ENCODE measurements at places on chromosomes 1 and 21.

DNA sequence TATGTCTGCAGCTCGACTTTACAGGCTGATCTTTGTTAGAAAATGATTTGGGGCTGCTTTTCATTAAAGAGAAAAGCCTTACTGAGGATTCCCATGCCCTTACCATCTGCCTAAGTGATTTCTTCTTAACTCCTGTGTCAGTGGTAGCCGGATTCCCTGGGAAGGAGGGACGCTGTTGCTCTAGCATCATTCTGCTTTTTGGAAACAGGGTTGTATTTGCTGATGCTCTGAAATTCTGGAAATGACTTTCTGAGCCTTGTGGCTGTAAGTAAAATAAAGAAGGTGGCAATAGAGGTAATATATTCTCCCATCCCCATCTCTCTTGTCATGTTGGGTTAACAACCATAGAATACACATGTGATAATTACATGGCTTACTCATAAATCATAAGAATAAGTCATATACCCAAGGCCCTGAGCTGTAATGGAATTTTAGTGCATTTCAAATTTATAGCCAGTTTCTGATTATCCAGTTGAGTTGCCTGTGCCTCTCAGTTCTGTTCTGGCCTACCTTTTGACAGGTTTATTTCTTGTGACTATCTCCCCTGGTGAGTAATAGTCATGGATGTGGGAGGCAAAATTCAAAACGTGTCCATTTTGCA, 74.4 kb downstream of the AK4 start:
- DNase-seq = no peak

DNA sequence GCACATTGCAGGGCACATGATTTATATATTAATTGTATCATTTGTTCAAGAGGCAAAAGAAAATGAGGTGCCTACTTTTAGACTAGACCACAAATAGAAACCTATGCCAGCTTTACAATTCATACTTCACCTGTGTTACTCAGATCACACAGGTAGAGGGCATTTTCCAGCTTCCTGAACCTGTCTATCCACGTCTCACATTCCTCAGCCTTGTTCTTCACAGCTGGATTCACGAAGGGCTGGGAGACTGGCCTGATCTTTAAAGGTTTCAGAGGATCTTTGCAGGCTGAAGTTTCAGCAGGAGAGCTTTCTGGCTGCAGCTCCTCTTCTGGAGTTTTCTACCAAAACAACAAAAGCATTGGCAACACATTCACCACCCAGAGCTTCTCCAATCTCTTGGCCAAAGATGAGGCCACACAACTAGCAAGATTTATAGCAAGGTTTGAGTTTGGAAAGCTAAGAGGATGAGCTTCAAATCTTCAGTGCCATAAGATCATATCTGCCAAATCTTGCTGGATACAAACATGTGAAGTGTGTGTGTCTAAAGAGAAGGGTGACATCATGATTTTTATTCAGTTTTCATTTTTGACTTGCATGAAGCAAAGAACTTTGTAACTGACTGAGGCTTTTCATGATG, 71.0 kb upstream of the CYP2J2 start:
- no peak for DNase-seq

- DNase-seq = no peak
These were observed 300.3 kb downstream of the TTLL7 start for GRCh38 chr1:83698644-83699043.

- DNase-seq = peak; percentile 79
These were observed 48.0 kb downstream of the TBCE start for GRCh38 chr1:235415008-235415904.

- no peak for DNase-seq
These were observed 95.6 kb downstream of the TTC3 start for GRCh38 chr21:37168666-37169065.

GRCh38 chr1:180560868-180561600, 2.3 kb downstream of the OVAAL start:
- DNase-seq = peak; percentile 48

DNA sequence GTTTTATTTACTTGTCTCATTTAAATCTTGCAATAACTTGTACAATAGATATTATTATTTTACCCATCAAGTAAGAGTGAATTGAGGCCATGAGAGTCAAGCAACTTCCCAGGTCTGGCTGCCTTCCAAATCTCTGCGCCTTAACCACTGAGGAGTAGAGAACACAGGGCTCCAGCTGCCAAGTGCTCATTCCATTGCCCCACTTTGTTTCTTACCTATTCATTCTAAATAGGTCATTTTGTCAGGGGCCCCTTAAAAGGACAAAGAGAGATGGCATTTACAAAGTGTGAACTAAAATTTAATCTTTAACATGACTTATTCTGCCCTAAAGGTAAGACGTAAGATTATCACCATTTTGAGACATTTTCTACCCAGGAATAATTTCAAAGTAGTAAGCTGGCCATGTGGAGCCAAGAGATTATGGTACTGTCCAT, 3.5 kb downstream of the PPP1R15B start:
- DNase-seq = peak; percentile 39

DNA sequence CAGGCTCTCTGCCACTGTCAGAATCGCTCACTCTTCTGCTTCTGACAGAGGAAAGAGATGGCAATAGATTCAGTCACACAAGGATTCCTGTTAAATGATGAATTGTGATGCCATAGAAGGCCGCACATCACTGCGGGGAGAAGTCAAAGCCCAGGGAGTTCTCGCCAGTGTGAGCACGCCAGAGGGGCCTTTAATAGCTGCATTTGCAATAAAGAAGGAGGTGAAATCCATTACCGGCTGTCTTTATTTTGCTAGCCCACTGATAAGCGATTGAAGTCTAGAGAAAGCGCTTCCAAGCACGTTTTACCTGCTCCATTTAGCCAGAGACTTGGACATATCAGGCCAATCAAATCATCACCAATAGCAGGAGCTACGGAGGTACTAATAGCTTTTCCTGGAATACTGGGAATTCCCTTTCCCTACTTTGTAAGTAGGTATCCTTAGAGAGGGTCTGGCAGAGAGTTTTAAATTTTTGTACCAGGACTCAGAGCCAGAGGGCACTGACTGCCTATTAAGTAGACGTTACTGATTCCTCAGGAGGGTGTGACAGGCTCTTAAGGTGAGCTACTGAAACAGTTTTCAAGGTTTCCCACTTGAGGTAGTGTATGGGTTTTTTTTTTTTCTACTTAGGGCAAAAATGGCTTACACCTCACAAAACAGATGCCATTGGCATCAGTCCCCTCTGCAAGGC, 10.2 kb upstream of the TARBP1 start:
- no peak for DNase-seq

DNA sequence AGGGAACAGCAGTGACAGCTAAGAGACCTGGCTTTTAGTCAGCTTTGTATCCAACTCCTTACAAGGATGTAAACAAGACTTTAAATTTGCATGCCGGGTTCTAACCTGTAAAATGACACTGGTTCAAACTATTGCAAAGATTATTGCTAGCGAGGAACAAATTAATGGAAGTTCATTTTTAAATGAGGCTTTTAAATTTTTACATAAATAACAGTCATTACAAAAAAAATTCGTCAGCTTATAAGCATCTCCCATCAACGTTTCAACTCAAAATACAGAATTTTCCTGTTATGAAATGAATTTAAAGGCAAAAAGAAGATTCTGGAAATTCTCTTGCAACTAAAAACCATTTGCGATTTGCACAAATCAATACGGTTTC, 668 bp downstream of the KIF14 start:
- no peak for DNase-seq

- peak; percentile 78 for DNase-seq
These were observed 16.6 kb upstream of the EYA3 start for GRCh38 chr1:28104866-28105467.

- no peak for DNase-seq
These were observed 22.9 kb downstream of the SMAP2 start for GRCh38 chr1:40396420-40396819.

GRCh38 chr1:168179438-168180147, 831 bp downstream of the TIPRL start:
- DNase-seq = peak; percentile 12
